ENCODE measurements at places on chromosomes 3 and 15.

DNA sequence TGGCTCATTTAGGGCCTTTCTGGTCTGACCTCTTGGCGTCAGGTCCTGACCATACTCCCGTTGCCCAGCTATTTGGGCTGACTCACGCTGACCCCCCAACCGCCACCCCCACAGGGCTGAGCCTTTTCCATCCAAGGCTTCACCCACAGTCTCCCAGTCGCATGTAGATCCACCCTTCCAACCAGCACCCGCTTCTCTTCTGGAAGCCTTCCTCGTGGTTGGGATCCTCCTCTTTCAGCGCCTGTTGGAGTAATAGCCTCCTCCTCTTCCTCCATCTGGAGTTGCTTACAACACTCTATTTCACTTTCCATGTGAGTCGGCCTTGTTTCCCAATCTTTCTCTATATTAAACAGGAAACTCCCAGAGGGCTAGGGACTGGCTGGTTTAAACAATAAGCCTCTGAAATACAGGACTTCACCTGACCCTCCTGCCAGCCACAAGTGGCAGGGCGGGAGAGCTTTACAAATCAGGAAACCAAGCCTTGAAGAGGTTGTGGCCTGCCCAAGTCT lies 2.1 kb upstream of the ALAS1 start:
- no peak for DNase-seq

DNA sequence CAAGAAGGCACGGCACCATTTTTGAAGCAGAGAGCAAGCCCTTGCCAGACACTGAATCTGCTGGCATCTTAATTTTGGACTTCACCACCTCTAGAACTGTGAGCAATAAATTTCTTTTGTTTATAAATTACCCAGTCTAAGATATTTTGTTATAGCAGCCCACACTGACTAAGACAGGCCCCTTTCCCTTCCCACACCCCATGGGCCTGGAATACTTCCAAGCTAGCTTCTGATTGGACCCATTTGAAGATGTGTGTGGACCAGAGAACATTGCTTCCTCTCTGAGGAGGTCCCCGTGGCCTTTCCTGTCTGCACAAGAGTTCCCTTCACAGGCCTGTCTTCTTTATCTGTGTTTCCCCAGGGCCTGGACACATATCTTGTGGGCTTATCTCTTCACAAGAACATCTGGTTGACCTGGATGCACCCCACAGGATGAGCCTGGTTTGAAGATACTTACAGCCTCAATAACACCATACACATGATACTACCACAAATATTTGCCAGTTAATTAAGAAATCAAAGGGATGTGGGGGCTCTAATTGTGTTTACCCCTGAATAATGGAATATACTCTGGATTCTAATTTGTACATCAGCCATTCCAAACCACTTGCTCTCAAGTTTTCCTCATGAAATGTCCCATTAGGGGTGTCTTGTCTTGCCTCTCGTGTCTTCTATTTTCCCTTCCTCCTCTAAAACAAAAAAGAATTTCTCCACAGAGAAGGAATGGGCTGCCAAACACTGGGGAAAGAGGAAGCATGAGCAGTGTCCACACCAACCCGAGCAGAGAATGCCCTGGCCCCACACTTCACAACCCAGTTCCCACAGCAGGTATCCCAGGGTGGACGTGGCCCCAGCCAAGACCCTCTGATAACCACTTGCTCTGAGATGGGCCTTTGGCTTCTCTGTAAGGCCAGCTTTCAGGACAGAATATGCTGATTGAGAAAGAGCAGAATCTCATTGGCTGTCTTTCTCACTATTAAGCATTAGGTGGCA lies 42.5 kb downstream of the GLB1 start:
- no peak for DNase-seq

DNA sequence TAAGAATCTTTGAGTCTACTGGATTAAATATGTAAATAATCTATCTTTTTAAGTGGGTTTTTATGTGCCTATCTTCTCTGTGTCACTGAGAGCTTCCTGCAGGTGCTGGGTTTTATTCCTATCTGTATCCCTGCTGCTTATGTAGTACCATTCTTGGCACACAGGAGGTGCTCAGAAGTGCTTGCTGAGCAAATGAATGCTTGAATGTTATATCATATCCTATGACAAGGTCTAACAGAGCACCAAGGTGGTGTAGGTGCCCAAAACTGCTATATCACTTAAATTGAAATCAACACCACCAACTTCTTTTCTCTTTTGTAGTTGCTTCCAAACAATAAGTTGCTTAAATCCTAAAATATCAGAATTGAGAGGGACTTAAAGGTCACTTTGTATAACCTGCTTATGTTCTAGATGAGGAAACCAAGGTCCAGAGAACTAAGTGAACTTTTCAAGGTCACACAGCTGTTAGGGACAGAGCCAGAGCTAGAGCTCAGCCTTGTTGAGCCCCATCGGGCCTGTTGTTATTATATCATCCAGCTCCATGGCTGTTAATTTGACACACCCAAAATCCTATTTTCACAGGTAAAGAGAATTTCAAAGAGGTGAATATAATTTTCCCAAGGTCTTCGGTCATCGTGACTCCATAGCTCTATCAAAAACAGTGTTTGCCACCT lies 46.0 kb downstream of the CCNL1 start:
- no peak for DNase-seq

GRCh38 chr3:108175352-108175751 lies 46.9 kb downstream of the IFT57 start:
- no peak for DNase-seq

- no peak for DNase-seq
Observed at GRCh38 chr15:88246666-88247446, 9.7 kb downstream of the NTRK3 start.

GRCh38 chr3:97932387-97932801 lies 39.8 kb downstream of the RIOX2 start:
- DNase-seq = no peak

DNA sequence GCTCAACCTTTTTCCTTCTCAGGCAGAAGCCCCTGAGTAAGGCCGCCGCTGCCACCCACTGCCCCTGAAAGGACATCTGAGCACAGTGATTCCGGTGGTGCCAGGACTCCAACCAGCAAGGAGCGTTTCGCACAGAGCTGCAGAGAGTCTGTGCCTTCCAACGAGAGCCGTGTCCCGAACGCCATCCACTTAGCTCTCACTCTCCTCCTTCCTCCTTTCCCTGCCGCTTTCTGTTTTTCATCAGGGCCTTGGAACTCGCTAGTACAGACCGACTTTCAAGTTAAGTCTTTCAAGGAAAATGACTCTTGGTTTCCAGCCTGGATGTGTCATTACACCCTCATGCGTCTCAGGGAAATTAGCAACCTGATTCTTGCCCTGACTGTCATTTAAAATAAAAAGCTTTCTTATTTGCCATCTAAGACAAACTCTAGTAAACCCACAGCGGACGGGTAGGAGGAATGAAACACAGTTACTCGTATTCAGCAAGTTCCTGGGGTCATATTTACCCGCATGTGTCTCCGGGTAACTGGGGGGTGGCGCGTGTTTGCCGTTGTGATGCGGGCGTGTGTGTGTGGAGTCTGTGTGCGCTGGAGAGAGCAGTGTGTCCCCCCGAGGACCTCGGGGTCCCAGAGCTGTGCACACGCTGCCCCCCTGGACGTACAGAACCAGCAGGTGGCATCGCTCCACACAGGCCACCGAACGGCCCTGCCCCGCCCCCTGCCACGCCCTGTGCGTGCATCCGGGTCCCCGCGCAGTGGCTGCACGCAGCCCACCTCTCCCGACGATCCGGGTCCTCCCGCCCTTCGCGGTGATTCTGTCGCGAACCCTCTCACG lies 30.4 kb upstream of the ALDH1A3 start:
- DNase-seq = no peak

DNA sequence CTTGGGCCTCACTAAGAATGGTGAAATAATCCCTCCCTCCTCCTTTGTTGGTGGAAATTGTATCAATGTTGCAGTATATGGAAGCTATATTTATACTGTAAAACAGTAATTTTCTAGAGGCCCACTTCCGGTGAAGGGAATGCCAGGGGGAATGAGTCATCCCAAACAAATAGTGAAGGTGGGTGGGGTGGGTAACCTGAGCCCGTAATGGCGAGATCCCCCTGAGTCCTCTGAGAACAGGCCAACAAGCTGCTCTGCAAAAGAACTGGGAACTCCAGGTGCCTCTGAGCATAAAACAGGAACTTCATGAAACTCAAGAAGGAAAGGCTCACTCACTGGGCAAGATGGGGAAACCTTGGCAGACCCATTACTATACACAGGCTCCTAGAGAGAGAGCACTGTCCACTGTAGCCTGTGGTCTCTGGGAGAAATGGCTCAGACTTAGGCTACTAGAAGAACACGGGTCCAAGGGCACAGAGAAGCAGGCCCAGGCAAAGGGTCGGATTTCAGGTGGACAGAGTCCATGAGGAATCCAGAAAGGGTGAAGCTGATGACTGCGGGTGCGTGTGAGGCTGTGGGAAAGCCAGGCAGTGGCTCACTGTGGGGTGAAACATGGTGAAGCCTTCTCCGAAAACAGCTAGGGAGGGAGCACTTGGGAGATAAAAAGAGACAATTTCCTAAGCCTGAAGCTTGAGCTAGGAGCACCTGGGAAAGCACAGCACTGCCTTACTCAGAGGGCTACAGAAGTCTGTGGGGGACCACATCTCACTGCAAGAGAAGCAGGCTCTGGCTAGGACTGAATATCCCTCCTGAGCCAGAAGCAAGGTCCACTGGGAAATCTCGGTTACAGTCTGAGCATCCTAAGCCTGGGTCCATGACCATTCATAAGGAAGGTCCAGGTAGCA lies 19.8 kb downstream of the LARP6 start:
- DNase-seq = no peak

- DNase-seq = no peak
Observed at GRCh38 chr3:99706410-99706809, 68.0 kb downstream of the COL8A1 start.

- DNase-seq = no peak
Observed at GRCh38 chr3:124669470-124669869, 60.8 kb upstream of the UMPS start.

DNA sequence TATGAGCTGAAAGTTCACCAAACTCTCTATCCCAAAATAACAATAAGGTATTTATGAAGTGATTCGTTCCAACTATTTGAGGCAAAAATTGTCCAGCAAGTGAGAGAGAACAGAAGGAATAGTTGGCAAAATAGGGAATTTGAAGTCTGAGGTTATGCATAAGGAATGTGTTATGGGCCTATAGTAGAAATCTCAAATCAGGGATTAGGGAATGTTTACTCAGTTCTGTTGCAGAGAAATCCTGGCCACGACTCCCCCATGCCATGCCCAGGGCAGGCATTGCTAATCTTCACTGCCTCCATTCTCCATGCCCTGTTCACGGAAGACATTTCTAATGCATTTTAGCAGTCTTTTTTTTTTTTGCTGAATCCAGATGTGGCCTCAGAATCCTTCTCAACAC lies 58.6 kb downstream of the FLNB start:
- DNase-seq = no peak

- DNase-seq = no peak
Observed at GRCh38 chr15:35182841-35183479, 97.9 kb upstream of the NANOGP8 start.

DNA sequence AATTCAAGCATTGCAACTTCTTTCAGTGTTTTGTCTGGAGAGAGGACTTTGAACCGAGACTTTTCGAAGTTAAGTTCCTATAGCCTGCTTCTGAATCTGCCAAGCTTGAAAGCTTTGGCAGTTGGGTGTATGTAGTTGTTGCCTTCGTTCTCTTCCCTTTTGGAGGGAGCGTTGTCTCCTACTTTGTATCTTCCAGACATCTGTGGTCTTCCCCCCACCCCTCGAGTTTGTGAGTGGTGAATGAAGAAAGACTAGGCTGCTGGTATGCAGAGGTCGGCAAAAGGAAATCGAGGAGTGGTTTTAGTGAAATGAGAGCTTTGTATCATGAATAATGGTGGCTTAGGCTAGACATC lies 1.3 kb downstream of the CTNNB1 start:
- DNase-seq = no peak

DNA sequence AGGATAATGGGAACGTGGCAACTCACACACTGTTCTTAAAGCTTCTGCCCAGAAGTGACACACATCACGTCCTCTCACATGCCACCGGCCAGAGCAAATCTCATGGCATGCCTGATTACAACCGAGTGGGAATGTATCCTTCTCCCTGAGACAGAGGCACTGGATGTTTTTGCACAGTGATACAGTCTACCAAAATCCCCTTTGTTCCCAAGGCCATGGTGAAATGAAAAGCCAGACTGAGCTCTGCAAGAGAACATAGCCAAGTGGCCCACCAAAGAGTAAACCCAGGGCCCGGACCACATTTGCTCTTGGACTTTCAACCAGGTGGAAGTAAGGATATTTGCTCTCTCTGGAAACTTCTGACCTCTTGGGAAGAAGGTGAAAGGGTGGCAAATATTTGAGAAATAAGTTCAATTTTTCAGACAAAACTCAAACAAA lies 186.2 kb upstream of the STT3B start:
- DNase-seq = no peak

- DNase-seq = no peak
Observed at GRCh38 chr15:90868261-90868689, at the start of gene FURIN. FURIN (plus strand) TSS chr15:90868588; CDS start chr15:90875741, 7,153 bp downstream.

DNA sequence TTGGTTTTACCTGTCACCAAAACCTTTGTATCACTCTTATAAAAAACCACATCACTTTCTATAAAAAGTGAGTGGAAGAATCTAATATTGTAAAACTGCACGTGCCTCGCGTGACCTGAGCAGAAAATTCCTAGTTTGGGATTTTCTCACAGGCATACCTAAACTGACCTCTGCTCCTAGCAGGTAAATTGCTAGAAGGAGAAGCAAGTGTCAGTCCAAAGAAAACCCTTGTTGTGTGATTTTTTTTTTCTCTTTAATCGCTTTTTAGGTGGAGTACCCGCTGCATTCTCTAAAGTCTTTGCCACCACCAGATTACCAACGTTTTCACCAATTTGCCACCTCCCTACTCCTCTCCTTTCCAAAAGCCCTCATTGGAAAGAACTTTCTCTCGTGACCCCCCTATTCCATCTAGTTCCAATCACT lies 534 bp upstream of the UBE2E1 start:
- DNase-seq = no peak

- no peak for DNase-seq
Observed at GRCh38 chr3:122671553-122671952, 9.1 kb upstream of the PARP14 start.

DNA sequence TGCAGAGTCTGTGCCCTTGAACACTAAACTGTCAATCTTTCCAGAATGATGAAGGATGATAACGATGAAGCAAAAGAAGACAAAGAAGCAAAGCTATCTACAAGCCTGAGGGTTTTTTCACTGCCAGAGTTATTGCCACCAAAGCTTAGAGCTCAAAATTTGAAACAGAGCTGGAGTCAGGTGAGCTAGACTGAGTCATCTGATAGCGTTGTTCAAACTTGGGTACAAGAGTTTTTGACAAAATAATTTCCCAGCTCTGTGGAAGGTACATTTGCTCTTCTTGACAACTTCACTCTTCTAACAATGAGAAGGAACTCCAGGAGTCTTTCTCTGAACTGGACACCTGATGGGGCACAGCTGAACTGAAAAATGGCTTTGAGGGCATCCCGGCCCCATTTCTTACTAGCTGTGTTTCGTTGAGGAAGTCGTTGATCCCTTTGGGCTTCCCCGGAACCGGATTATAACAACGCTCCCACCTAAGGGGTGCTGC lies 715 bp downstream of the MCCC1 start:
- DNase-seq = no peak
